ENCODE measurements at places on chromosomes 2 and 18.
A peak's percentile ranks its signal among the peaks of the same experiment; 100 is the strongest.

- DNase-seq, result no peak
These were observed 13.2 kb downstream of the LRRFIP1 start for GRCh38 chr2:237640493-237640998.

DNA sequence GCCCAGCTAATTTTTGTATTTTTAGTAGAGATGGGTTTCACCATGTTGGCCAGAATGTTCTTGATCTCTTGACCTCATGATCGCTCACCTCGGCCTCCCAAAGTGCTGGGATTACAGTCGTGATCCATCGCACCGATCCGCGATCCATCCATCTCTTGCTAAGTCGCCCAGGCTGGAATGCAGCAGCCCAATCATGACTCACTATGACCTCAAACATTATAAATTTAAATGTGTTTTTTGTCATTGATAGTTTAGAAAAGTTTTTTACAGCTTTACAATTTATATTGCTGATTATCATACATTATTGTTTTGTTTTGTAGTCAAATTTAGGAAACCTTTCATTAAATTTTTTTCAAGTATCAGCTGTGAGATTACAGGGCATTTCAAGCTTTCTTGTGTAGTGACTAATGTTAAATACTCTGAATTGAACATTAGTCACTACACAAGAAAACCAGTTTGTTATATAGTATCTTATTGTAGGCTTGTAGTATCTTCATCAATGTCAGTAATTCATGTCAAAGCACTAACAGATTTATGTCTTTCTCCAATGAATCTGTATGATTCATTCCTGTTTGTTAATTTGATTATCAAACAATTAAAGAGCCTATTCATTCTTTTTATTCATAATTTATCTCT, 37.5 kb downstream of the NR4A2 start:
- no peak for DNase-seq

DNA sequence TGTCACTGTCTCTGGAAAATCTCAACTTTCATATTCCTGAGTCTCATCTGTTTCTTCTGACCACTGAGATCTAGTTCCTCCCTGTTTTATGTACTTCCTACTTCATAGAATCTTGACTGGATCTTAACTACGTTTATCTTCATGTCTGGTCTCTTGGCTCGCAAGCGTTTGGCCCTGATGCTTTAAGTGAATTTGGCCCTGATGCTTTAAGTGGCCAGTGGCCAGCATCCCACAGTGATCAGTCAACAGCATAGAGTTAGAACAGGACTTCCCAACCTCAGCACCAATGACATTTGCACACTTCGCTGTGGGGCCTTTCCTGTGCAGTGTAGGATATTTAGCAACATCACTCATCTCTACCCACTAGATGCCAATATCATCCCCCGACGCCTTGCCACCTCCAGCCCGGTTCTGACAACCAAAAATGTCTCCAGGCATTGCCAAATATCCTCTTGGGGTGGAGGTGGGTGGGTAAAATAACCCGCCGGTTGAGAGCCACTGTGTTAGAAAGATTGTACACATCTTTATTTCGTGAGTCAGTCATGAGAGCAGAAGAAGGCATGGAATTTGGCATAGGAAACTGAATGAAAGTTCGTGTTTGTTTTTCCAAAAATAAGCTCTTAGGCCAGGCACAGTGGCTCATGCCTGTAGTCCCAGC, 12.2 kb downstream of the TM4SF20 start:
- DNase-seq, result peak; percentile 90

GRCh38 chr2:6957031-6957714, 40.0 kb downstream of the RNF144A start:
- DNase-seq, result no peak

DNA sequence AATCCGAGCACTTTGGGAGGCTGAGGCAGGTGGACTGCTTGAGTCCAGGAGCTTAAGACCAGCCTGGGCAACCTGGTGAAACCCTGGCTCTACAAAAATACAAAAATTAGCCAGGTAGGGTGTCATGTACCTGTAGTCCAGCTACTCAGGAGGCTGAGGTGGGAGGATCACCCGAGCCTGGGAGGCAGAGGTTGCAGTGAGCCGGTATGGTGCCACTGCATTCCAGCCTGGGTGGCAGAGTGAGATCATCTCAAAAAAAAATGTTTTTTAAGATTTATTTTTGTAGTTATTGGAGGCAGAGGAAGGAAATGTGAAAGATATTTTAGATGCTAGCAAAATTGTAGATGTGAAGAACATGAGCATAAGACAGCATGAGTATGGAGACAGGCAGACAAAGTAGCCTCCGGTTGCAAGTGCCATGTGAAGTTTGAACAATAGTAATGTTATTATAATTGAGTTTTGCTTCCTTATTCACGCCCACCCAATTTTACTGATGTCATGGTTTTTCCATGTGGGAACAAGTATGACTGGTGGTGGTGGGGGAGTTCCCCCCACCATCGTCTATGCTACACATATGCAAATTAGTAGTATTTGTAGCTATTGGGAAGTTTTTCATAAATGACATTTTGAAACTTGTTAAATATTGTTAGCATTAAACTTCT, 18.0 kb downstream of the REL start:
- no peak for DNase-seq

- no peak for DNase-seq
These were observed at the start of gene VAMP8 for GRCh38 chr2:85577386-85578242. VAMP8 (plus strand) TSS chr2:85577586; CDS start chr2:85577647, 61 bp downstream.

- no peak for DNase-seq
These were observed 32.4 kb downstream of the AP1S3 start for GRCh38 chr2:223805008-223805407.
